8988T (cell line): ENCODE measurements at places on chromosomes 7 and 10.

DNA sequence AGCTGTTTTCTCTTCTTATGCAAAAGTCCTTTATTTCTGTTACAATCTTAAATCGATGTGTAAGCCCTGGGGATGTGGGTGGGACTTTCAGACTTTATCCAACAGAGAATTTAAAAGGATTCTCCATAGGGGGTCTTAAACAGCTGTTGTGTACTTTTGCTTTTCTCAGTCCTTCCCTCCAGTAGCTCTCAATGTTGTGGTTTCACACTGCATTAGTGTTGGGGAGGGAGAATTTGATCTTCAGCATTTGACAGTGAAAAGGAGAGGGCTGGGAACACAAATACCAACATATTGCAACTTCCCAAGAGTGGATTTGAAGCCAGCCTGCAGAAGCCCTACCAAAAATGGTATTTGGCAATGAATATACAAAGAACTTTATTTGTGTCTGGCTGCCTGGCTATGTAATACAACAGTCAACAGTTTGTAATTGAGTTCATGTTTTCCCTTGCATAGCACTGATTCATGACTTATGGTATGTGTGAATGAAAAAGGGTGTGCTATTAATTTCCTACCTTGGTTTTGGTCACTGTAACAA lies 80.1 kb upstream of the CAPZA2 start:
- no peak for DNase-seq

- DNase-seq: no peak
Measured at GRCh38 chr7:1109581-1110310, 21.8 kb downstream of the GPER1 start.

DNA sequence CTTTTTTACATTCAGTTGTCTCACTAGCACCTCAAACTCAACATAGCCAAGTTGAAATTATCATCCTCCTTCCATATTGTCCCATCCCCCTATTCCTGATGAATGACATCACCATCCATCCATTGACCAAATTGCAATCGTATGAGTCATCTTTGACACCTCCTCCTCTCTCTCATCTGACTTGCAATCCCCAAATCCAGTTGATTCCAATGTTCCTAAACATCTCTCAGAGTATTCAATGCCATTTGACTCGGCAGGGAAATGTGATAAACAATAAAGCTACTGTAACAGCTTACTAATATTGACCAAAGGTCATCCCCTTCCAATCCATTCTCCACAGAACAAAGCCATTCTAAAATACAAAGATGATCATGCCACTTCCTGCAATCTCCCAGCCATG lies 1047.8 kb downstream of the NRG3 start:
- DNase-seq: no peak

GRCh38 chr7:150379441-150380379 lies 580 bp downstream of the ZNF775 start:
- no peak for DNase-seq

DNA sequence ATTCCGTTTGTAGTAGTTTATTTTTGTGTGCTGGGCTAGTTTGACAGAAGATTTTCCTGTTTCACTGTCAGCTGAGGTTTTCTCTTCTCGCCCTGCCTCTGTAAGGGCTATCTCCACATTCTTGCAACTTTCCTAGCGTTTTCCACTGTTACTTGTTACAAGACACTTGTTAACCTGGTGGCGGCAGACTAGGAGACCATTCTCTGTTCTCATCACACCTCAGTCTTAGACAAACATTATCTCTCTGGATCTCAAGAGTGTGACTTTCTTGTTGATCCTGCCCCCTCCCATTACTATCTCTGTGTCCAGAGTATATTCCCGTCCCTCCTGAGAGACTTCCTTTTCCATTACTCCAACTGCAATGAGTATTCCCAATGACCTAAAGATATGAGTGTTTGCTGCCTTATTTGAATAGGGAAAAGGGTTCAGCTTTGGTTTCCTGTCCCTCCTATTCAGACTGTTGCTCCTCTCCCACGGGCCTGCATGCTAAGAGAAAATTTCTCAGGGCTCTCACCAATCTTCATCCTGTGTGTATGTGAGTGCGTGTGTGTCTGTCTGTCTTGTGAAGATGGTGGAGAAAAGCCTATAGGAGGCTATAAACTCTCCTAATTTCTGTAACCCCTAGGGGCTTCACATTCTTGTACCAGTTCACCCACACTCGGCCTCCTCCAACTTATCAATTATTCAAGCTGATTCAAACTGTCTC lies 722.4 kb upstream of the POT1 start:
- DNase-seq: no peak

DNA sequence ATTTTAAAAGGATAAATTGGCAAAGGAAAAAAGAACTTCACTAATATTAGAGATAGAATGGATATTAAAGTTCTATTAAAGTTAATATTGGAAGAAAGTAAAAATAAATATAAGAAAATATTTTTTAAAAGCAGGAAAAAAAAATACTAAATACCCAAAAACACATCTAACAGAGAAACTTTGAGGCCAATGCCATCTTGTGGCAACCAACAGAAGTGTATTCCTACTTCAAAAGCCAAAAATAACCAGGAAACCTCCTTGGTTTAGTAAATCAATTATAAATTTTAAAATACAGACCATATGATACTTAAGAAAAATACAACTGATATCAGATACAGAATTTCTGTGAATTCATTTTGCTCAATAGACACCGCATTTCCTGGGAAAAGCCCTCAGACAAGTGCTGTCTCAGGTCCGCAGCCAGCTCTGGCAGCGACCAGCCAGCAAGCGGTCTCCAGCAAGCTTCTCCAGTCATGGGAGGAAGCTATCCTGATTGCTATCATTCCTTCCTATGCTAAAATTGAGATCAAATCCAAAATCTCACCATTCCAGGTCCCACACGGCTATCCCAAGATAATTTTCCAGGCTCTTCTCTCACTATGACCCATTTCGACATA lies 65.3 kb downstream of the LMBR1 start:
- no peak for DNase-seq

- peak; percentile 88 for DNase-seq
Measured at GRCh38 chr10:6163364-6164270, 39.1 kb upstream of the PFKFB3 start.

- no peak for DNase-seq
Measured at GRCh38 chr10:10794791-10795191, 222.9 kb upstream of the CELF2 start.

GRCh38 chr10:97320480-97321031 lies 1.5 kb downstream of the FRAT1 start:
- no peak for DNase-seq

GRCh38 chr10:33198610-33199009 lies 135.9 kb downstream of the NRP1 start:
- DNase-seq: no peak

- DNase-seq: no peak
Measured at GRCh38 chr7:149819141-149819960, 18.8 kb upstream of the ZNF862 start.

GRCh38 chr10:103382769-103383168 lies 13.5 kb downstream of the ATP5MK start:
- DNase-seq: no peak

DNA sequence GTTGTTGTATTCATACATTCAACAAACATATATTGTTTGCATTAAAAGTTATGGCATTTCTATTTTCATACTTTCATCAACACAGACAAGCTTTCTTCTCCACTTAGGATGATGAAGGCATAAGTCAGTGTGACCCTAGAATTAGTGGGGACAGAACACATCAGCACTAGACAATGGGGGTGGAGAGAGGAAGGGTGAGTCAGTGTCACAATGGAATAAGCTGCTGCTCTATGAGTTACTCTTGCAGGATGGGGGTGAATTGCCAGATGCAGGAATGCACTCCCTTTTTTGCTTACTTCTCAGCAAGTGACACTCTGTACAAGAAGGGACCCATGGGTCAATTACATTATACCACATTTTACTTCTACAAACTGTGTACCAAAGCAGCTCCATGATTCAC lies 74.0 kb downstream of the DGKI start:
- no peak for DNase-seq

DNA sequence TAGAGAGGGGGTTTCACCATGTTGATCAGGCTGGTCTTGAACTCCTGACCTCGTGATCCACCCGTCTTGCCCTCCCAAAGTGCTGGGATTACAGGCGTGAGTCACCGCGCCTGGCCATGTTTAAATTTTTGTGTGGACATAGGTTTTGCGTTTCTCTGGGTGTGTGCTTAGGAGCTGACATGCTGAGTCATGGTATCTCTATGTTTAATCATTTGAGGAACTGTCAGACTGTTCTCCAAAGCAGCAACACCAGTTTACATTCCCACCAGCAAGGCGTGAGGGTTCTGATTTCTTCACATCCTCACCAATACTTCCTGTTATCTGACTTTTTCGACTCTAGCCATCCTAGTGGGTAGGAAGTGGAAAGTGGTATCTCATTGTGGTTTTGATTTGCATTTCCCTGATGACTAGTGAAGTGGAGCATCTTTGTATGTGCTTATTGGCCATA lies 153.7 kb downstream of the DNAJB6 start:
- DNase-seq: no peak

DNA sequence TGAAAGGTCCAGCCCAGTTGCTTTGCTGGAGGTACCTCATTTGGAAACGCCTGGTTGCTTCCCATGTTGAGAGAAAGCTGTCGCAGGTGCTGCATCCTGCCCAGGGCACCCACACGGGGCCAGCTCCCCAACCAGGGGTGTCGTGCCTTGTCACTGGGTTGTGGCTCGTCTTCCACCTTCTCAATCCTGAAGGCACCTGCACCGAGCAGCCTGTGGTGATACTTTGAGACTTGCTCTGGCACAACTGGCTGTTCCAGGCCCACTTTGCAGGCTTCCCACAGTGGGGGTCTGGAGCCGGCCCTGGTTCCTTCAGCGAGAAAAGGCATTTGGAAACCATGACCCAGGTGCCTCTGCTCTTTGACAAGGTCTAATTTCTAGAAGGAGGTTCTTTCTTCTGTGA lies 197.3 kb upstream of the PPP2R2D start:
- DNase-seq: no peak

- no peak for DNase-seq
Measured at GRCh38 chr7:100122067-100122466, 2.6 kb downstream of the CNPY4 start.

GRCh38 chr10:114520453-114520852 lies 116.2 kb upstream of the AFAP1L2 start:
- DNase-seq: no peak

- DNase-seq: no peak
Measured at GRCh38 chr7:22728401-22729029, 1.5 kb downstream of the IL6 start.

DNA sequence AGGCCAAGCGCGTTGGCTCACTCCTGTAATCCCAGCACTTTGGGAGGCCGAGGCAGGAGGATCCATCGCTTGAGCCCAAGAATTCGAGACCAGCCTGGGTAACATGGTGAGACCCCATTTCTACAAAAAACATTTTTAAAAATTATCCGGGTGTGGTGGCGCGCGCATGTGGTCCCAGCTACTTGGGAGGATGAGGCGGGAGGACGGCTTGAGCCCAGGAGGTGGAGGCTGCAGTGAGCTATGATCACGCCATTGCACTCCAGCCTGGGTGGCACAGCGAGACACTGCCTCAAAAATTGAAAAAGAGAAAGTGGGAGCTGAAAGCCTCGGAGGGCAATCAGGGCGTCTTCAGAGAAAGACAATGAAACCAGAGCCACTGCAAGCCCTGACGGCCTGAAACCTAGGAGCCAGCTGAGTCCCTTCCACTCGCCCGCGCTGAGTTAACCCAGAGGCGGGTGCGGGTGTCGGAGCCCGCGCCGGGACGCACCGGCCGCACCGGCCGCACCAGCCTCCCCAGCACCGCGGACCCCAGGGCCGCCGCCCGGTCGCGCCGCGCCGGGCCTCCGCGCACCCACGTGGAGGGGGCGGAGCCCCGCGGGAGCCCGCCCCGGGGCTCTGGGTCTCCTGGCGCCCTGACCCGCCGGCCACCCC lies 22.4 kb downstream of the ZFAND2A start:
- DNase-seq: no peak

- DNase-seq: no peak
Measured at GRCh38 chr7:116836911-116837310, 25.5 kb upstream of the CAPZA2 start.

GRCh38 chr10:101122270-101123084 lies 8.6 kb upstream of the TLX1 start:
- DNase-seq: no peak

DNA sequence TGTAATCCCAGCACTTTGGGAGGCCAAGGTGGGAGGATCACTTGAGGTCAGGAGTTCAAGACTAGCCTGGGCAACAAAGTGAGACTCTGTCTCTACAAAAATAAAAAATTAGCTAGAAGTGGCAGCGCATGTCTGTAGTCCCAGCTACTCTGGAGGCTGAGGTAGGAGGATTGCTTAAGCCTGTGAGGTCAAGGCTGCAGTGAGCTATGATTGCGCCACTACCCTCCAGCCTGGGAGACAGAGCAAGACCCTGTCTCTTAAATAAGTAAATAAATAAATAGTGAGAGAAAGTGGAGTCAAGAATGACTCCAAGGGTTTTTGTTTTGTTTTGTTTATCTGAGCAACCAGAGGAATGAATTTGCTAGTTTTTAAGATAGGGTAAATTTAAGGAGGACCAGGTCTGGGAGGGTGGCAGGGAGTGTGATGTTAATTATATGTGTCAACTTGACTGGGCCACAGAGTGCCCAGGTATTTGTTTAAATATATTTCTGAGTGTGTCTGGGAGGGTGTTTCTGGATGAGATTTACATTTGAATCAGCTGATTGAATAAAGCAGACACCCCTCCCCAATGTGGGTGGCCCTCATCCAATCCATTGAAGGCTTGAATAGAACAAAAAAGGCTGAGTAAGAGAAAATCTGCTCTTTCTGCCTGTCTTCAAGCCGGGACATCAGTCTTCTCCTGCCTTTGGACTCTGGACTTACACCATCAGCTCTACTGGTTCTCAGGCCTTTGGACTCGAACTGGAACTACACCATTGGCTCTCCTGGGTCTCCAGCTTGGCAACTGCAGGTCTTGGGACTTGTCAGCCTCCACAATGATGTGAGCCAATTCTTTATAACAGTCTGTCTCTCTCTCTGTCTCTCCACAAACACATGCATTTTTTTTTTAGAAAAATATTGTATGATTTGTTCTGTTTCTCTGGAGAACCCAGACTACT lies 23.5 kb downstream of the IMPDH1 start:
- no peak for DNase-seq

DNA sequence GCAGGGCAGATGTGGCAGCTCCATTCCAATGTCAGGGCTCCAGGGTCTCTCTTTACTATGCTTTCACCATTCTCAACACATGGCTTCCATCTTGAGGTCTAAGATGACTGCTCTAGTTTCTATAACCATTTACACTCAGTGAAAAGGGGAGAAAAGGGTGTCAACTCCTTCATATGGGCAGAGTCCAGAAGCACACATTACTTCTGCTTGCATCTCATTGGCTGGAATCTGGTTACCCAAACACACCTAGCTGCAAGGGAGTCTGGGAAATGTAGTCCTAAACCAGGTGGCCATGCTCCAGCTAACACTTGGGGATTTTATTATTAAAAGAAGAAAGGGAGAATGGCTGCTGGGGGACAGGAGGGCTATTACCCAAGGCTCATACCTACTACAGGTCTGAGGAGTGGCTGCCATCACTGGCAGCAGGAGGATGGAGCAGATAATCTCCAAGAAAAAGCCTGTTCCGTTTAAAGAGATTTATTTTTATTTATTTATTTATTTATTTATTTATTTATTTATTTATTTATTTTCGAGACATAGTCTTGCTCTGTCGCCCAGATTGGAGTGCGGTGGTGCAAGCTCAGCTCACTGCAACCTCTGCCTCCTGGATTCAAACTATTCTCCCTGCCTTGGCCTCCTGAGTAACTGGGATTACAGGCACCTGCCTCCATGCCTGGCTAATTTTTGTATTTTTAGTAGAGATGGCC lies 29.1 kb upstream of the LBX1 start:
- DNase-seq: no peak

GRCh38 chr10:75978213-75978612 lies 546.8 kb downstream of the LRMDA start:
- no peak for DNase-seq
